ENCODE measurements at places on chromosomes 6 and 20.

DNA sequence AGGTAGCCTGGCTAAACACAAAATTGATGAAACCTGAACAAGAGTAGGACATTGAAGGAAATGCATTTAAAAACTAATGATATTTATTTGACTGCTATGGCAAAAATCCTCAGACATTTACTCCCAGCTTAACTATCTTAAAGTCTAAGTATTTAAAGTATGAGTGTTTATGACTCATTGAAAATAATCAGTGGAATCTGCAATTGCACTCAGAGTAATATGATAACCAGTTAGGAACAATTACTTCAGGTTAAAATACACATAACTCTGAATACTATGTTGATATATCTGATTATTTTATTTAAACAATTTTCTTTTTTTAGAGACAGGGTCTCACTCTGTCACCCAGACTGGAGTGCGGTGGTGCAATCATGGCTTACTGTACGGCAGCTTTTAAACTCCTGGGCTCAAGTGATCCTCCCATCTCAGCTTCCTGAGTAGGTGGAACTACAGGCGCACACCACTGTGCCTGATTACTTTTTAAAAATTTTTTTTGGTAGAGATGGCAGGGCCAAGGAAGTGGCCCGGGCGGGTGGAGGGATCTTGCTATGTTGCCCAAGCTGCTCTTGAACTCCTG lies 43.9 kb downstream of the FILIP1 start:
- DNase-seq, result no peak

DNA sequence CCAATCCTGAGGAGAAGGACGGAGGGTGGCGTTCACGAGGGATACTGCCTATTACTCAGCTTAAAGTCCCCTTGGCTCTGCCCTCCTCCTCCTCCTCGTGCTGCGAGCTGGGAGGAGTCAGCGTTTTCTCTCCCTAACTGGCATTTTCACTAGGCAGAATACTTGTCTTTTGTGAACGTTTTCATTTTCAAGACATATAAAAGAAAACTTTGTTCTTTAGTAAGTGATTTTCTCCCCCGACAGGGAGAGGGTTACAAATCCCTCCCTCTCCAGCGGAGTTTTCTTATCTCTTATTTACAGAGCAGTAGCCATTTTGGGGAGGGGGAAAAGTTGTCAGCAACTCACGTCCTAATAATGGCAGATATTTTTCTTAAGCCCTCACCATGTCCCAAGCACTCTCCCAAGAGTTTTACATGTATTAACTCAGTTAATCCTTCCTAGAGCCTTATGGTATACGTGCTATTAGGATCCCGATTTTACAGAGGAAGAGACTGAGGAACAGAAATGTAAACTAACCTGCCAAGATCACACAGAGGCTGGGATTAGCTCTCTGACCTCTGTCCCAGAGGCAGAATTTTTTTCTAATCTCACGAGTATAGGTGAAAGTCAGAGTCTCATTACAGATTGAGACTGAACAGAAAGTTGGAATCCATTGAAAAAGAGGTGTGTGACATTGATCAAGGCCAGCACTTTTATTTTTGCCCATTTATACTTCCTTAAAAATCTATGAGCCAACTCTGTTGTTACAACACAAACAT lies 30.0 kb upstream of the ZNF217 start:
- DNase-seq, result no peak

GRCh38 chr20:37501940-37502339 lies 19.1 kb upstream of the NNAT start:
- DNase-seq, result no peak

- DNase-seq, result no peak
Observed at GRCh38 chr6:1735239-1735803, 125.6 kb downstream of the FOXC1 start.

DNA sequence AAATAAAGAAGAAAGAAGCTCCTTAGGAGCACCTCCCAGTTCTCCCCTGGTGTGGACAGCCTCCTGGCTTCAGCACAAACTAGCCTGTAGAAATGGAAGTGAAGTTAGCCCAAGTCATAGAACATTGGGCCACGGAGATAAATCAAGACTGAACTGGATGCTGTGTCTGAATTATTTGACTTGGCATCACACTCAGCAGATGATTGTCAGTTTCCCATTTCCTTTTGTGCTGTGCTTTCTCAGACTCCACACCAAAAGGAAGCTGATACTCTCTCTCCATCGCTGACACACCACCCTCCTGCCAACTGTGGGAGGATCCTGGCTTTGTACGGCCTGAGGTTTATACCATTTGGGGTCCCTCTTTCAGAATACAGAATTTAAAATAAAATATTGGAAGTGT lies 209.8 kb downstream of the TFAP2A start:
- no peak for DNase-seq

GRCh38 chr20:40809361-40809760 lies 120.3 kb upstream of the MAFB start:
- DNase-seq, result no peak

GRCh38 chr6:133130863-133131262 lies 110.3 kb upstream of the EYA4 start:
- no peak for DNase-seq

DNA sequence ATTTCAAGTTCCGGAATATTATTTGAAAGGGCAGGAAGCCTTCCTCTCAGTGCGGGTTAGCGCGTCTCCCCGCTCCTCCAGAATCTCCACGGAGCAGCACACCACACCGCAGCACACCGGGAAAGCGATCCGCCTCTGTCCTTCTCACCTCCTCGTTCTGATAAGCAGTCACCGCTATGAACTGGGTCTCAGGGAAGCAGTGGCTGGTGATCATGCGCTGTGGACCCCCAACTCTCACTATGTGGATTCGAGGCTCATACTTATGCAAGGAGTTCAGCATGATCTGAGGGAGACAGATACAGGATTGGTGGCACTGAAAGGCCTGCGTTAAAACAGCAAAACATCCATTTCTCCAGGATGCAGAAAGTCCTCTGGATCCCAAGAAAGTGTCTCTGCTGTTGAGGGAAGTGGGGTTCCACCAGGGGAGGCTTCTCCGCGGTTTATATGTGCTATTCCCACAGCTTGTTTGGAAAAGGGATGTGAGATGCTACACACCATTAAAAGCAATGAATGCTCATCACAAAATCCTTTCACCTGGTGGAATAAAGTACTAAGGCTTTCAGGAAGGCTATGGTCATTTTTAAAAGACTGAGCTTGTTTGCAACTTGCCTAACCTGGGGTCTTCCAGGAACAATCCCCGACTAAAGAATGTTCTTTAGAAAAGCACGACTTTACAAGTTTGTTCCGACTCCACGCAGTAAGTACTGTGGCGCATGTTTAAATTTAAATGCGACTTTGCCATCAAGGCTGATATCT lies 1.9 kb downstream of the TBXT start:
- DNase-seq, result no peak

- DNase-seq, result no peak
Observed at GRCh38 chr20:5136096-5136495, 9.3 kb downstream of the CDS2 start.

DNA sequence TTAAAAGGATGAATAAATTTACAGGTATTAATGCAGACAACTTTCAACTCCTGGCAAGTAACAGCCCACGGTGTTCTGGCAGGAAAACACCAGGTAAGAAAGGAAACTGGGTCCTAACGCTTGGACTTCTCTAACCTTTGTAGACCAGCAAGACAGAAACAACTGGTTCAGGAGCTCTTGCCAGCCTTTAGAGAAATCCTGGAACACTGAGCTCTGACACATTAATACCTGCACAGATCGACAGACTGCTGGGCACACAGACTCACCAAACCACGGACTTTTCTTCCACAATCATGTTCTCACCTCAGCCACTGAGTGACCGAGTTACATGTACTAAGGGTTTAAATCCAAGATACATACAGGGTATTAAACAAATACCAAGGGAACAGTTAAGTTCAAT lies 36.3 kb downstream of the GRIK2 start:
- no peak for DNase-seq

GRCh38 chr6:44035621-44036020 lies 91.6 kb downstream of the MRPL14 start:
- no peak for DNase-seq

- no peak for DNase-seq
Observed at GRCh38 chr6:43645613-43645964, 753 bp downstream of the RSPH9 start.

DNA sequence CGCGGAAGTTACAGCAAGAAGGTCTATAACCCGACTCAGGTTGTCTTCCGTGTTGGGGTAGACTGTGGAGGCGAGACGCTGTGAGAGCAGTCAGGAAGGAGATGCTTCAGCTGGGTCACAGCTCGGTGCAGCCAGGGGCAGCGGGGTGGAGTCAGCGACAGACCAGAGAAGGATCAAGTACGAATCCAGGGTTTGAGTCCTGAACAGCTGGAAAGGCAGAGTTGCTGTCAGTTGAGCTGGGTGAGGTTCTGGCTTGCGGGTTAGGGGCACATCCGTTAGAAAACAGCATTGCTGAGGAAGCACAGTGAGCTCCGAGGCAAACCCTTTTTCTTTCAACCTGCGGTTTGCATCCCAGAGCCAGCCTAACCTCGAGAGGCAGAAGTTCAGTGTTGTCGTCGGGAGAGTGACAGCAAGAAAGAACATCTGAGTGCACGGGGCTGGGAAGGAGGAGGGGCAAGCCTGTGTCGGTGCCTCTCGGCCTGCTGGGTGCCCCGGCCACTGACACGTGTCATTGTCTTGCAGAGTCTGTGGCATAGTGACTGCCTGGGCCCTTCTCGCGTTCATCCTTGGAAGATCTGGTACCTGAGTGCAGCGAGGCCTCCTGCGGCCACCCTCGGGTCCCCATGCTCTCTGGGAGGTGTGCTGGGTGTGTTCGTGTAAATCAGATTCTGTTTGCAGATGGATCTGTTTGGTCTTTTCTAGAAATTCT lies 20.0 kb downstream of the PNLDC1 start:
- DNase-seq, result peak; percentile 53

DNA sequence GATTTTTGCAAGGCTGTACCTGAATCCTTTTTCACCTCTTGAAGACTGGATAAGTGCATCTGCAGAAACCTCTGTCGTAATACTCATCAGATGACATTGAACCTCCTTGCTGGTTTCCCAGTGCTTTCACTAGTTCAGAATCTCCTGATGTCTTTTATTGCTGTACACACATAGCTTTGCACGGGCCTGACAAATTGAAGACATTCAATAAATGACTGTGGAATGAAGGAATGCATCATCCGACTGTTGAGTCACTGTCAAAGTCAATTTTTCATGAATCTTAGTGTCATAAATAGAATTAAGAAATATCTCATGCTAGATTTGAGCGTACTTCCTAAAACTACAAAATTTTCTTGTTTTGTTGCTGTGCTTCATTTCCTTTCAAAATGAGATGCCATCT lies 598.2 kb upstream of the MAP3K7 start:
- DNase-seq, result no peak

DNA sequence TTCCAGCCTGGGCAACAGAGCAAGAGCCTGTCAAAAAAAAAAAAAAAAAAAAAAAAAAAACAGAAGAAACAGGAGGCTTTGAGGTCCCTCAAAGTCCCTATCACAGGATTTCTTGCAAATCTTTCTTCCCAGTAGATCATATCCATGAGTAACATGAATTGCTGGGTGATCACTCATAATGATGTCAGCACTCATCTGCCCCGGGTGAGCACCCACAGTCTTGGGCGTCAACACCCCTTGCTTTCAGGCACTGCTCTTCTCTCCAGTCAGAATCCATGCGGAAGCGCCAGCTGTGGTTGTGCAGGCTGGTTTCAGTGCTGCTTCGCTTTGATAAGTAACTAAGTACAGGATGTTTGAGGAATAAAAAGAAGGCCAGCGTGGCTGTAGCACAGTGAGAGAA lies 40.2 kb upstream of the INSM1 start:
- DNase-seq, result no peak

- no peak for DNase-seq
Observed at GRCh38 chr6:134772671-134773360, 177.1 kb downstream of the ALDH8A1 start.

GRCh38 chr6:37225350-37226169 lies 32.0 kb upstream of the TBC1D22B start:
- DNase-seq, result no peak

DNA sequence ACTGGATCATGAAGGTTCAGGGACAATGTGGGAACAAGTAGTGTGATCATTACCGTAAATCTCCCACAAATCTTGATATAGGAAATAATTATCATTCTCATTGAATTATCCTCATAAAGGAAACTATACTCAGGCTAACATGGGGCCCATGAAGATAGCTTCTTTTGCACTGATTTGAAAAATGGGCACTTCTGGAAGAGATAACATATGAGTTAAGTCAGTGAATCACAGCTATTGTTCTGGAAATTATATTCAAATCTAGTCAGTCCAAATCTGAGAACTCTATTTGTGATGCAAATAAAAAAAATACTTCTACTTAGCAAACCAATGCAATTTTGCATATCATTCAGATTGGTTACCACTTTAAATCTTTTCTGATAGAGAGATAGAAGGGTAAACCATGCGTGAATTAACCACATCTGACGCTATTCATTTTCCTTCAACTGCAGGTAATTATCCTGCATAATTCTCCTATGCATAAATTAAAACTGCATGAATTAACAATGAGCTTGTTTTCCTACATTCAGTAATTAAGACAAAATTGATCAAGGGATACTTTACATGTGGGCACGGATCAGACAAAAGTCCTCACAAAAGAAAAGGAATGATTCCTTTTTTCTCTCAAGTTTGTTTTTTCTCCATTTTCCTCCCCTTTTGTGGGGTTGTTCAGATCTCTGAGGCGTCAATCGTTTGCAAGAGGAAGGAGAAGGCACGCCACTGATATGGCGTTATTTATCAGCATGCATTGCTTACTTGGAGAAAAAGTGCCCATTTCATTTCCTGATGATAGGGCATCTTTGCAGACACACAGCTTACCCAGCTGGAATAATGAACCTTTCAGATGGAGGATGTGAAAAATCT lies 36.4 kb downstream of the RIPOR2 start:
- DNase-seq, result no peak

GRCh38 chr20:12207875-12208274 lies 290.2 kb downstream of the BTBD3 start:
- no peak for DNase-seq

DNA sequence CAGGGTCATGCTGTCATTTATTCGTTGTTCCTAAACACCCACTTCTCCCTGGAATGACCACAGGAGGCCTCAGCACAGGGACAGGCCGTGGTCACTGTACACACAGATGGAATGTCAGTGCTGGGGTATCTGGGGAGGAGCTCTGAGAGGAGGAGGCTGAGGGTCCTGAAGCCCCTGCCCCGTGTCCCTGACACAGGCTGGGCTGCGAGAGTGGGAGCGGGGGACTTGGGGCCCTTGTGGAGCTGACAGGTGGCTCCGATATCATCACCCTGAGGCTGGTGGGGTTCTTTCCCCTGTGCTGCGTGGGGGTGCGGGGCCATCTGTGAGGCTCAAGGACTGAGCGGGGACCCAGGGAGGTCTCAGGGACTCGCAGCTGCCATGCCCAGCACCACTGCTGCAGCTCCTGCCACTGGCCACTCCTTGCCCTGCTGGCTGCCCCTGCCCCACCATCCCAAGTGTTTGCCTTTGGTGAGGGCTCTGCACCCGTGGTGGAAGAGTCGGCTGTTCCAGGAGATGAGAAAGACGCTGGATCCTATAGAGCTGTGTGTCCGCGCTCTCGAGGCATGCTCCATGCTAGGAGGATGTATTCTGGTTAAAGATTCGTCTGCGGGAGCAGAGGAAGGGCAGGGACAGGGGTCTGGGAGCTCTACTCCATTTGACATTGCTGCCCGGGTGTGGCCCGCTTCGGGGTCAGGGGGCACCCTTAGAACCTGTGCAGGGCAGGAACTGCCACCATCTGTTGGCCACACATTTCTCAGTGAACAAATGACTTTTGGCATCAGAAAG lies 18.9 kb downstream of the NPEPL1 start:
- DNase-seq, result no peak

GRCh38 chr20:16314320-16314719 lies 258.9 kb downstream of the KIF16B start:
- no peak for DNase-seq
